Right lung (tissue), 10 donors: ENCODE measurements at places on chromosomes 6 and 20.
A peak's percentile ranks its signal among the peaks of the same experiment; 100 is the strongest.

- DNase-seq = no peak
Observed at GRCh38 chr6:106192824-106193223, 106.7 kb downstream of the PRDM1 start.

- DNase-seq = no peak
Observed at GRCh38 chr6:133428295-133428694, 187.1 kb downstream of the EYA4 start.

DNA sequence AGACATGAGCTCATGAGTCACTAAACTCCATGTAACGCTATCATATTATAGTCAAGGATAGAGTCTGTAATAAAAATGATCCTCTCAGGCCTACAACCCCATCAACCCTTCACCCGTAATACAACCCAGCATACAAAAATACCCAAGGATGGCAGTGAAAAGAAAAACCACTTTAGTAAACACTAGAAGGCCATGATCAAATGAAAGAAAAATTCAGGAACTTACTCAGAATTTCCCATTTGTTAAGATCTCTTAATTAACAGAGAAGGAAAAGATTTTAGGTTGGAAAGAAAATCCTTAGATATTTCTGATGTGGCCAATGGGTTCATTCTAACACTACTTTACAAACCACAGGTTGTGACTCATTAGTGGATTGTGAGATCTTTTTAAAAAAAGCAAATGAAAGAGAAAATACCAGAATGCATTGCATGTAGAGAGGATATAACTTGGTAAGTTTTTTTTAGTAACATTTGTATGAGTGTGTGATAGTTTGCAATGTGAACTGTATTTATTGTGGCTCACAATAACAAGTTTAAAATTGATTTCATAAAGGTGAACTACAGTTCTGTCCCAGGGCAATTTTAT lies 8.0 kb upstream of the UBE2J1 start:
- no peak for DNase-seq

DNA sequence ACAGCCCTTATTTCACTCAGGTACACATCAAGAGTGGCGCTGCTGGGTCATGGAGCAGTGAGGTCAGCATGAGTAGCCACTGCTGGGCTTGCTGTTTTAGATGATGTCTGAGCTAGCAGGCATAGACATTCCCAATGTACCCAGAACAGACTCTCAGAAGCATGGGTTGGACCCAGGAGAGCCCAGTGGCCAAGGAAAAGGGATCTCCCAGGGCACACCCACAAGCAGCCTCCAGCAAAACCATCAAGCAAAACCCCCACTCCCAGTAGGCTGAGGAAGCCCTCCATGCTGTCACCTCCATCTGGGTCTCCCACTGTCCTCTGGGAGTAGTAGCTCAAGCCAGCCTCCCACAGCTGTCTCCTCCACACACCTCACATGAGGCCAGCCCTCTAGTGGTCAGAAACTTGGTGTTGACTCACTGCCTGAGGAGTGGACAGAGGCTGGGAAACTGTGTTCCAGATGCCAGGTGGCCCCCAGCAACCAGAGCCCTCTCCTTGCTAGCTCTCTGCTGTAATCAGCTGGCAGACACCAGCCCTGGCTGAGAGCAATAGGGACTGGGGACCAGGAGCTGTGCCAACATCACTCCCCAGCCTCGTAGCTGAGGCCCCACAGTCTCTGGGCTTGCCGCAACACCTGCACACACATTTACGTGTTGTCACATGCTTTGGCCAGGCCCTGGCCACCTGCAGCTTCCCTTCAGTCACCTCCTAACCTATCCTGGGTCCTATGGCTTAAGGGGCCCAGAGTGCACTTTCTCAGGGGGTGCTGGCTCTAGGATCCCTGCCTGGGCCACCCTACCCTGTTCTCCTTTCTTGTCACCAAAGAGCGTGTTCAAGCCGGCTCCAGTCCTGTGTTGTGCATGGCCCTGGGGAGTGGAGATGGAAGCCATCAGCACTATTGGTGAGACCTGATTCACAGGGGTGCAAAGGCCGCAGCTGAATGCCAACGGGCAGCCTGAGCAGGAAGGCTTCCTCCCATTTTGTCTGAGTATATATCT lies 1.9 kb upstream of the AP5S1 start:
- DNase-seq = no peak

DNA sequence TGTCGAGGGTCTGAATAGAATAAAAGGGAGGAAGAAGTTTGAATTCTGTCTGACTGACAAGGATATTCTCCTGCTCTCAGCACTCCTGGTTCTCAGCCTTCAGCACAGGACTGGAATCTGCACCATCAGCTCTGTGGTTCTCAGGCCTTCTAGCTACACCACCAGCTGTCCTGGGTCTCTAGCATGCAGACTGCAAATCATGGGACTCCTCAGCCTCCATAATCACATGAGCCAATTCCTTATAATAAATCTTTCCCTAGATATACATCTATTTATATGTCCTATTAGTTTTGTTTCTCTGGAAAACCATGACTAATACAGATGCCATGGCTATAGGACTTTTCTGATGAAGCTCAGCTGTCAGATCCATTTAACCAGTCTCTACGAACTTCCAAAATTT lies 132.8 kb upstream of the ECI2 start:
- DNase-seq = no peak

- peak; percentile 39 for DNase-seq
Observed at GRCh38 chr20:49505518-49505917, 23.1 kb upstream of the KCNB1 start.

- DNase-seq = no peak
Observed at GRCh38 chr6:154247119-154247861, 109.3 kb downstream of the IPCEF1 start.

GRCh38 chr20:58077282-58077681 lies 151.2 kb downstream of the ANKRD60 start:
- no peak for DNase-seq
